Small intestine (tissue), 16 donors: ENCODE measurements at places on chromosomes 1 and 21.

DNA sequence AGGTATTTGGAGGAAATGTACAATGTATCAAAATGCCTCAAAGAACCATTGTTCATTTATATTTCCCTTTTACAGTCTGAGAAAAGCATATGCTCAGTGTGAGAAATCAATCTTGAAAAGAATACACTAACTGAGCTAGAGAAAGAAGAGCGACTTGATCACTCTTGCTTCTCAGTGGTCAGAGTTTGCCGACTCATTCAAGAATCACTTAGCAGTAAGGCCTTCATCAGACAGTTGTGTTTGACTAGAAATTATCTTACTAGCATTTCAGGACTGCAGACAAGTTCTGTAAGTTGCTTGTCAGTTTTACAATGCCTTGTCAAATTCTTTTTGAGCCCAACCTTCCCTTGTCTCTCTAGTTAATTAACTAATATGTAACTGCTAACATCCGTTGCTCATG is 12.9 kb downstream of the RGS18 start:
- no peak for DNase-seq

GRCh38 chr21:36199021-36199420 is 42.4 kb downstream of the DOP1B start:
- no peak for DNase-seq

DNA sequence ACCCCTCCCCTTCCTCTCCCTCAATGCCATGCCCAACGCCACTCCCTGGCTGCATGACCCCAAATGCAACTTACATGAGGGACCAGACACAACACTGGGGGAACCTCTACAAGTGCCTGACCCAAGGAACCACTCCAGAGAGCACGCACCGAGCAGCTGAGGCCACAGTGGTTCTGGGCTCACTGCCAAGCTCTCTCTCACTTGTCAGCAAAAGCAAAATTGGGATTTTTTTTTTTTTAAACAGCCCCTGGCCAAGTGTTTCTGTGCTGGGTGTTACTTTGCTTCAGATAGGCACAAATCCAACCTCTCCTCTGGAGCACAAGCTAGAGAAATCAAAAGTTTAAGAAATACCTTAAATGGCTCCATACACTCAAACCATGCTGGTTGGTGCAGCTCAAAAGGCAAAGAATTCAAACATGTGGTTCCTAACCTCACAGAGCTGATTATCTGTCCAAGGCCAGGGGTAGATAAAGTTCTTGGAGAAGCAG is 363.0 kb downstream of the SETD4 start:
- DNase-seq: peak; percentile 54

- DNase-seq: peak; percentile 30
Observed at GRCh38 chr1:25550155-25550506, 6.7 kb downstream of the LDLRAP1 start.

DNA sequence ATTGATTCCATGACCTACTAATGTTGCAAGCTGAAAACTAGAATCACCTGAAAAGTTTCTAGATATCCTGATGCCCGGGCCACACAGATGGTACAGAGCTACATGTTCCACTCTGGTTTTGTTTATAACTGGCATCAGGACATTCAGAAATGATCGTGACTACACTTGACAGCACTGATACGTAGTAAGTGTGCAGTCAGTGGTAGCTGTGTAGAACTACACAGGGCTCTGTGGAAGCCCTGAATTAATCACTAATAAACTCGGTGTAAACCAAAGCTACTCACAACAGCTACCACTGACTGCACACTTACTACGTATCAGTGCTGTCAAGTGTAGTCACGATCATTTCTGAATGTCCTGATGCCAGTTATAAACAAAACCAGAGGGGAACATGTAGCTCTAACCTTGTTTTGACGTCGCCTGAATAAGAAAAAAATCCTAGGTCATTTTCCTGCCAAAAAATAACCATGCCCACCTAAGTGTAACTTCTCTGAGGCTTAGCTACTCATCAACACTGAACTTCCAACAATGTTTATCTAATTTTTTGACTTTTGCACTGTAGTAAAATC is 149.7 kb downstream of the TGFBR3 start:
- no peak for DNase-seq

DNA sequence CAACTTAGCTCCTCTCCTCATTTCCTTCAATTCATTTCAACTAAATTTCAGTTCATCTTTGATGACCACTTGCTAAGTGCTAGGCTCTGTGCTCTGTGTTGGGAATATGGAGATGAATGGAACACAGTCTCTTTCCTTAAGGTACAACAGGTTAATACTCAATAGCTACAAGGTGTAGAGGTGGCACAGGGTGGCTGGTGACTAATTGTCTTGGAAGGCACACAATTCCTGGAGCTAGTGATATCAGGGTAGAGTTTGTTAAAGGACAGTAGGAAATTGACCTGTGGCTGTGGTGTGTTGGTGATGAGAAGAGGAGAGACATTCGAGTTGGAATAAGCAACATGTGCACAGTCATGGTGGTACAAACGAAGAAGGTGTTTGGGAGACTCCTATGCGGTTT is 124.9 kb downstream of the RUNX1 start:
- DNase-seq: no peak

DNA sequence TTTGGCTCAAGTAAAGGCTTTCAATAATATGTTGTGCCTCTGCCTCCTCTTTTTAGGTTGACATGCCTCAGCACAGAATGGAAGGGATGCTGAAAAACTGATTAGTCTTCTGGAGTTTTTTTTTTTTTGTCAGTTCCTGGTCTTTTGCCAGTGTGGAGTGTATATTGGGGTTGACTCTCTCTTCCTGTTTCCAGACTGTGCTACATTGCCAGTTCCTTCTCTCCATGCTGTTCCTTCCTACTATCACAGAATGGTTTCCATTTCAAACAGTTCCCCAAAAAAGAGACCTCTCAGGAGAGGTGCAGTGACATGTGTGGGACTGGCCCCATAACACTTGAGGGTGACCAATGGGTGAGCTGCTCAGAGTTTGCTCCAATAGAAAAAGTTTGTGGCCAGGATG is 101.7 kb upstream of the ETV3 start:
- DNase-seq: no peak

DNA sequence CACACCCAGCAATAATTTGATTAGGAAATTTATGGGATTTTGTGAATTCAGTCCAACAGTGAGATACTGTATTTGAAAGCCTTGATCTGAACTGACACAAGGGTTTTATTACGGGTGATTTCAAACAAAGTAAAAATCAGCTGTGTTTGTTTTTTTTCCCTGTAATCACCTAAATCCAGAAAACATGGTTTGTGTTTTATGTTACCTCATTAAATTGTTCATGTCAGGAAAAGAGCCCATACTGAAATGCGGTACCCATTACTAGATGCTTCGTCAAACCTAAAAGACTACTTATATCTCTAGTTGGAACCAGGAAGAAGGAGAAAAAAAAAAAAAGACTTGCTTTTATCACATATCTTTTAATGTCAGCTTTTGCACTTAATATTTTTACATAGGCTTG is 811.9 kb upstream of the RGS18 start:
- DNase-seq: no peak

DNA sequence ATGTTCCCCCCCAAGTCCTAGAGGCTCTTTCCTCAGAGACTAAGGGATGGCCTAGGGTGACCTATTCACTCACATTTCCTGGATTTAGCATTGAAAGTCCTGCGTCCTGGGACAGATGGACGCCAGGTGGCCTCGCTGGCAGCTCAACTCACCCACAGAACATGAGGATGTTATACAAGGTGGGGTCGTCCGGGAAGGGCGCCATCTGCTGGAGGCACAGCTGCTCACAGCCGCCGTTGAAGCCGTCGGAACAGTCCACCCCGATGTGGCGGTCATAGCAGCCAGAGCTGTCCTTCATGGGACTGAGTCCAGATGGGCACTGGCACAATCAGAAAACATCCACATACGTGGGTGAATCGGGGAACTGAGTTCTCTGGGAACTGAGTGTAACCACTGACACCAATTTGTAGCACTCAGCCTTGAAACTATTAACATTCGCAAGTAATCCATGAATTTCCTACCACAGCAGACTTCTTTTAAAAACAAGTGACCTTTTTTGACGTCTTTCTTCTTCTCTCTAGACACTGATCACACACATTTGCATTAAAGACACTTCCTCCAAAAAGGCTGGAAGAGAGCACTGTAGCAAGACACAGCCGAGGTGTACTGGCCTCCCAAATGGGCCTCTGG is 215.4 kb downstream of the ASTN1 start:
- peak; percentile 47 for DNase-seq

- no peak for DNase-seq
Observed at GRCh38 chr1:68431076-68431475, 18.7 kb downstream of the RPE65 start.

DNA sequence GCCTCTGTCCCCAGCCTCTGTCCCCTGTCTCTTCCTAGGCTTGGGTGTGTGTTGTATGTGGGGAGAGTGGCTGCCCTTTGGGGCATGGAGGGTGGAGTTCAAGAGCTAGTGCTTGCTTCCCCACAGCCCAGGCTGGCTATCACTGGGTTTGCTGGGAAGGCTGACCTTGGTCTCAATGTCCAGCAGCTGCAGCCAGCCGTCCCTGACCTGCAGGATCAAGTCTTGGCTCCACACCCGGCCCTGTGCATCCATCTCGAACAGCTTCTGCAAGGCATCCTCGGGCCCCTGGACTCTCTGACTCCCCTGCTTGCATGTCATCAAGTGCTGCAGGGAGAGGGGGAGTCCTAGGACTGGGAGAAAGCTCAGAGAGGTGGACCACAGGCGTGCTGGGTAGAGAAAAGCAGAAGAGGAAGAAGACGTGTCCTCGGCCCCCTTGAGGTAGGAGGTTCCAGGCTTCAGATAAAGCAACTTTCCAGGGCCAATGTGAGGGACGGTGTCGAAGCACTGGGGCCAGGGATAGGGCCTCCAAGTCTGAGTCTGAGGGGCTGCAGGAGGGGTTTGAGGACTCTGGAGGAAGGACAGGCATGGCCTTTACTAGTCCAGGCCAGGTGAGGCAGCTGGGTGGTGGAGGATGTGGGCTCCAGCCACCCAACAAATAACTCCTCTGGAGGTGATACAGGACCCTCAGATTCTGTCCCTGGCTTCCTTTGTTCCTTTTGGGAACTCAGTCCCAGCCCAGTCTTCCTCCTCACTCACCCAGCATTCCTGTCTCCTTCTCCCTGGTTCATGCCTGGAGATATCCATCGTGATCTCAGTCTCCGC is 4.0 kb downstream of the EPS8L3 start:
- DNase-seq: no peak

- DNase-seq: no peak
Observed at GRCh38 chr1:151855933-151856332, 2.4 kb upstream of the THEM5 start.

- DNase-seq: peak; percentile 82
Observed at GRCh38 chr1:200488375-200489165, 78.7 kb upstream of the ZNF281 start.

GRCh38 chr1:161020509-161021164 is at the start of gene F11R:
F11R (minus strand) TSS chr1:161021152; CDS start chr1:161021073, 79 bp downstream.
- peak; percentile 75 for DNase-seq

DNA sequence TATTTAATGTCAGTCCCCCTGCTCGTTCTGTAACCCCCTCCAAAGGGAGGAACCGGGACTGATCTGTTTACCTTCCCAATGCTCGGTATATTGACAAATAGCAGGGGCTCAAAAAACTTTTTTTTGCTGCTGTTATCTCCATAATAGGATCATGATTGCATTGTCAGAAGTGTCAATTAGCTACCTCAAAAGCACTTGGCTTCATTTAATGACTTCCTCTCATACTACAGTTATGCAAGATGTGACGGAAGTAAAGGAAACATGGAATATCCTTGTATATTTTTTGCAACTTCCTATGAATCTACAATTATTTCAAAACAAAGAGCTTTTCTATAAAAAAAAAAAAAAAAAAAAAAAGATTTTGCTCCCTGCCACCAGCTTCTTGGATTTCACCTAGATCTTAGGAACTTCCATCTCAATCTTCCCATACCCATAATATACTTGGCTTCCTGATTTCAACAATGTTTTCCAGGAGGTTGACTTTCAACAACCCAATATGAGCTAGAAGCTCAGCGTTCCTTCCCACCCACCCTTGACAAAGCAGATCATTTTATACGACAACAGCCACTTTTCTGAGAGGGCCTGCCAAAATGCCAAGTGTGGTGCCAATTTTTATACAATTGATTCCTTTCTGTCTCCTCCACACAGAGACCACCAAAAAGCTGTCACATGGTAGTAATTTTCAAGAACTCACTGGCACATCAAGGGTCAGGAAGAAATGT is 71.7 kb downstream of the SETD4 start:
- DNase-seq: no peak

GRCh38 chr1:8437347-8437746 is 119.4 kb downstream of the SLC45A1 start:
- no peak for DNase-seq

- DNase-seq: no peak
Observed at GRCh38 chr21:41888749-41889376, 9.7 kb upstream of the PRDM15 start.

GRCh38 chr1:228420968-228421826 is 4.5 kb upstream of the TRIM17 start:
- no peak for DNase-seq

DNA sequence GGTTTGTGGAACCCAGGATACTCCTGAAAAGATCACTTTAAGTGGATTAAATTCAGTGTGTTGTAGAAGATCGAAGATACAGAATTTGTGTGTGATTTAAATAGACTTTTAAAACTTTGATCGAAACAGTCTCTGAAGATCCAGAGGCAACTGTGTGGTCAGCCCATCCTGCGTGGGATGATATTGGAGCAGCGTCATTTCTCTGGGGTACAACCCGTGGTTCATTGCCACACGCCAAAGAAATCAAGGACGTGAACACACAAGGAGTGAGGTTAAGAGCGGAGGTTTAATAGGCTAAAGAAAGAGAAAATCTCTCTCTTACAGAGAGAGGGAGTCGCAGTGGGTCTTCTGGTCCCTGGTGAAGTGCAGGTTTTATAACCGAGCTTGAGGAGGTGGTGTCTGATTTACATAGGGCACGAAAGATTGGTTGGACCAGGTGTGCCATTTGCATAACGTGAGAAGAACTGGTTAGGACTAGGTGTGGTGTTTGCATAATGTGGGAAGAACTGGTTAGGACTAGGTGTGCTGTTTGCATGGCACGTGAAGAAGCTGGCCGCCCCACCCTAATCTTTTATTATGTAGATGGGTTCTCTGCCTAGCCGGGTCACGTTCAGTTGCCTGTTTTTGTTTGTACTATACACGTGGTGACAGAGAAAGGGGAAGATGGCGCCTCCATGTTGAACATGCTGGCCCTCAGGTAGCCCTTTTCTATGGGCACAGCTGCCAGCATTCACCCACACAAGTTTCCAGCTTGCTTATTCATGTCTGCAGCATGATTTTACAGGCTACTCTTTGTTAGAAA is 82.3 kb downstream of the ADSS2 start:
- peak; percentile 50 for DNase-seq

DNA sequence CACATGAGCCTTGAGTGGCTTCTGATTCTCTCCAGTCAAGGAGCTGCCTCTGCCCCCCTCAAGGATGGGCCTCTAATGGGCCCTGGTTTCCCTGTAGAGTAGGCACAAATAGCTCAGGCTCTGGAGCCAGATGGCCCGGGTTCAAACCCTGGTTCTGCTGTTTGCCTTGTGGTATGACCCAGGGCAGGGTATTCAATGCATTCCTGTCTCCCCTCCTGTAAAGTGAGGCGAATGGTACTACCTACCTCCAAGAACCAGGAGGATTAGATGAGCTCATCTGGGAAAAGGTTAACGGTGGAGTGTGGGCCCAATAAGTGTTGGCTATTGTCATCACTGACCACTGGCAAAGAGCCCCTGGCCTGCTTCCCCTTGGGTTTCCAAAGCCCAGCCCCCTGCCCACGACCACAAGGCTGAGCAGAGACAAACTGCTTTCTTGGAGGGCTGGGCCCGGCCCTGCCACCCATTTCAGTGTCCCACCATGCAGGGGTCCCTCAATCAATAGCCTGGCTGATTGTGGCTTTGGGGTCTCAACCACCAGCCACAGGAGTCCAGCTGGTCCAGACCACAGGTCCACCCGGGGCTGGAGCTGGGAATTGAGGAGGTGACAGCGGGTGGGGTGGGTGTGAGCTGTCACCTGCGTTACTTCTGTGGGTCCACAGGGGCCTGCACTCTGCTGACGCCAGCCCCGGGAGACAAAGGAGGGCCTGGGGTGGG is 115.6 kb upstream of the RUNX3 start:
- no peak for DNase-seq
